ENCODE measurements at places on chromosomes 11 and 22.

DNA sequence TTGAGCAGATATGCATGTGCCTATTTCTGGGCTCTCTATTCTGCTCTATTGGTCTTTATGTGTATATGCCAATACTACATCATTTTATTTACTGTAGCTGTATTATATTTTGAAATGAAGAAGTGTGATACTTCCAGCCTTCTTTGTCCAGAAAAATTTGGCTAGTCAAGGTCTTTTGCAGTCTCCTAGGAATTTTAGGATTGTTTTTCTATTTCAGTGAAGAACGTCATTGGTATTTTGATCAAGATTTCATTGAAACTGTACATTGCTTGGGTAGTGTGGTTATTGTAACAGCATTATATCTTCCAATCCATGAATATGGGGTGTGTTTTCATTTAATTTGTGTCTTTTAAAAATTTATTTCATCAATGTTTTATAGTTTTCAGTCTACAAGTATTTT, 400.3 kb downstream of the AASDHPPT start:
- DNase-seq = no peak

DNA sequence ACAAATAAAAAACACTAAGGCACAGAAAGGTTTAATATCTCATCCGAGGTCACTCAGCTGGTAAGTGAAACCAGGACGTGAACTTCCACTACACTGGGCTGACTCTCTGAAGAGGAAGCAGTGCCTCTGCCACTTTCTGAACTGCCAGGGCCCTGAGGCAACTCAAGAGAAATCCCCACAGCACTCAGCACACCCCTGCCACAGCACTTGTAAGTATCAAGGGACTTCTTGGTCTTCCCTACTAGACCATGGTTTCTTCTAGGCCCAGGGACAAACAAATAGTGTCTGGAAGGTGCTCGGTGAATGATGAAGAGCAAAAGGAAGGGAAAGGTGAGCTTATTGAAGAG, 49.7 kb downstream of the RPL27A start:
- no peak for DNase-seq

GRCh38 chr11:87870086-87870485, 305.2 kb downstream of the RAB38 start:
- DNase-seq = no peak

GRCh38 chr22:50016988-50017700, 4.6 kb upstream of the IL17REL start:
- DNase-seq = no peak

Measured in activated T-helper 1 cell treated with anti-CD3 and anti-CD28 coated beads, Interleukin-2, amount 50 U/mL, for 16 hours (primary cell).